ENCODE measurements at places on chromosomes 16 and 17.

DNA sequence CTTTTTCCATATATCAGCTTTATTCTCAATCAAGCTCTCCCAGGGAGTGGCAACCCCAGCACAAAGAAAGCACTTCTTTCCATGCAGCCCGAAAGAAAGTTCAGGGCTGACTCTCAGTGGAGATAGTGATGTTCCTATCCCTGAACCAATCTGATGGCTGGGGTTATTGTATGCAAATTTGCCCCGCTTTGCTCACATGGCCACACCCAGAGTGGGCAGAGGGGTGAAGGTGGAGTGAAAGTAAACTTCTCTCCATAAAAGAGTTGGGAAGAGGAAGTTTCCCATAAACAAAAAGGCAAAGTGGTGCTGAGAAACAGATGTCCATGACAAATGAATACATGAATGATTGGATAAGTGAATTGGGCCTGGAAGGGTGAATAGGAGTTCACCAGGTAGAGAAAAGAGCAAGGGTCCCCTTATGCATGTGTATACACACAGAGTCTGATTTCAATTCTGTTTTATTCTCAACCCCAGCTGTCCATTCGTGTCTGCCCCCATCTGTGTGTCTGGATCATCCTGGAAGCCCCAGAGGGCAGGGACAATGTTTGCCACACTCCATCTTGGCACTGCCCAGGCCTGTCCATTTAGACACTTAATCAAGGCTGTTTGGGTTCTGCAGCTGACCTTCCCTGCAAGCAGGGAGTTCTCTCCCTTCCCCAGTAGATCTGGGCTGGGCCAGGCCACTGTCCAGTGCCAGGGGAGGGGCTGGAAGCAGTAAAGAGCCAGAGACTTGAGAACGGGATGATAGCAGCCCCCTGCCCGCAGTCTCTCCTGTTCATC, 14.1 kb upstream of the NGFR start:
- no peak for DNase-seq

- DNase-seq, result no peak
Measured at GRCh38 chr17:78458091-78458490, 79.6 kb downstream of the PGS1 start.

- DNase-seq, result no peak
Measured at GRCh38 chr16:28289939-28290858, 2.1 kb upstream of the SBK1 start.

DNA sequence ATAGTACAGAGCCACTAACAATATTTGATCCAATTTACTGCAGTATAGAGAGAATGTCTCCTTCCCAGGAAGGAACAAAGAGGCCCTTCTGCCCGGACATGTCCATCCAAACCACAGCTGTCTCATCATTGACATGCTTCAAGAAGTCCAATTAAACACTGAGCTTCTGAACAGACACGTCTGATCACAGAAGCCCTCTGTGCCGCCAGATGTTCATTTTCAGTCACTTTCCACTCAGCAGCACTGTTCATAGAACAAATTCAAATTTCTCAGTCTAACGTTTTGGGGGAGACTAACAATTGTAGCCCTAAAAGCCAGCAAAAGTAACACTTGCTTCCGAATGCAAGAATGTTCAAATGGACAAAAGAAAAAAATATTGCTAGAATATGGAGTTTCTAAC, 15.3 kb downstream of the ZC3H7A start:
- no peak for DNase-seq

GRCh38 chr16:283033-283805, at the start of gene PDIA2:
Gene PDIA2, plus strand, starts transcription at chr16:283164. Its CDS starts 6 bp downstream, at chr16:283170.
- DNase-seq, result no peak

DNA sequence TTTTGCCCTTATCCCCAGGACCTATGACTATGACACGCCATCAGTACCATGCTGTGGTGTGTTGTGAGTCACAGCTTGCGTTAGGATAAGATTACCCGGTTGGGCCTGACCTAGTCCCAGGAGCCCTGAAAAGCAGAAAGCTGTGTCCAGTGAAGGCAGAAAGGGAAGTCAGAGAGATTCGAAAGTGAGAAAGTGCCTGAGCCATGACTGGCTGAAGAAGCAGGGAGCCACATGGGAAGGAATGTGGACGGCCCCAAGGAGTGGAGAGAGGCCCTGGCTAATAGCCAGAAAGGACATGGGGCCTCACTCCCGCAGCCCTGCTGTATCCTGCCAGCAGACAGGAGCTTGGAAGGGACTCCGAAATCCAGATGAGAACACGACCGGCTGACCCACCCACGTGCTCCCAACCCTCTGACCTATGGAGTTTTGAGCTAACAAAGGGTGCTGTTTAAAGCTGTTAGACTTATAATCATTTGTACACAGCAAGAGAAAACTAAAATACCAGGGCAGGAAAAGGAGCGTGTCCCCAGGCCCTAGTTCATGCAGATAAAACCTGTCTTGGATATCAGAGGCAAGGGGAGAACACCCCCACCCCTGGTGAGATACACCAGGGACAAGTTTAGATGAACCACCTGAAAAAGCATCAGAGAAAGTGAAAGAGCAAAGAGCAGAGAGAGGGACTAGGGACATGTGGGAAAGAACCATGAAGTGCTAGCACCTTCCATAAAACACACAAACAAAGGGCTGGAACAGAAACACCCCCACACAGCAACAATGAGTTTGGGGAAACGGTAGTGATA, 115.3 kb downstream of the SLC39A11 start:
- DNase-seq, result no peak

- DNase-seq, result no peak
Measured at GRCh38 chr16:79844603-79845002, 244.1 kb upstream of the MAF start.

- DNase-seq, result no peak
Measured at GRCh38 chr16:2231016-2231931, 5.0 kb upstream of the DNASE1L2 start.

GRCh38 chr17:79036596-79036995, 12.6 kb downstream of the C1QTNF1 start:
- no peak for DNase-seq

DNA sequence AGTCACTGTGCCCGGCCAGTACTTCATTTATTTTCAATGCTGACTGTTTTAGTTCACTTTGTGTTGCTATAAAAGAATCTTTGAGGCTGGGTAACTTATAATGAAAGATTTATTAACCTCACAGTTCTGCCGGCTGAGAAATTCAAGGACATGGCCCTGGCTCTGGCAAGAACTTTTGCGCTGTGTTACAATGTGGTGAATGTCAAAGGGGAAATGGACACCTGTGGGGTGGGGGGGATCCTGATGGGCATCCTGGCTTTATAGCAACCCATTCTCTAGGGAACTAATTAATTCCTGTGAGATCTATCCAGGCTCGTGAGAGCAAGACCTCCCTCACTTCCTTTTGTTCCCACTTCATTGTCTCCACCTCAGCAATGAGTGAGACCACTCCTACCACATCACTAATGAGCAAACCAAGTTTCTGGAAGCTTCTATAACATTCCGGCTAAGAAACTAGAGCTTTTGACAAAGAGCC, 17.1 kb upstream of the CDH3 start:
- DNase-seq, result no peak

- no peak for DNase-seq
Measured at GRCh38 chr16:23781176-23781575, 26.4 kb downstream of the CHP2 start.
